Smooth muscle cell of the pulmonary artery (primary cell): ENCODE measurements at places on chromosomes 4 and X. TPM values are rescaled to one million over a fixed set of nuclear protein-coding genes. Genes with fewer than 3 reads are reported as not detected.

Gene CXCL5
- 0.59 and 1.7 TPM in 2 replicates for total RNA-seq

Gene F8A2
- total RNA-seq, result not detected in 2 replicates

Gene HTR2C
- total RNA-seq, result not detected in 2 replicates

Gene DIAPH2
- total RNA-seq, result 18.2 and 22.8 TPM in 2 replicates

Gene ACE2
- 0.20 and 0.23 TPM in 2 replicates for total RNA-seq

Gene PLS3
- total RNA-seq, result 344 and 345 TPM in 2 replicates

Gene DKK2
- 0.23 TPM in 1 of 2 replicates, not detected in the other for total RNA-seq

Gene TBX22
- total RNA-seq, result not detected in 2 replicates

Gene PPEF2
- total RNA-seq, result 0.03 TPM in 1 of 2 replicates, not detected in the other

Gene GUCY1A1
- 0.69 and 3.2 TPM in 2 replicates for total RNA-seq

Gene HHIP
- total RNA-seq, result 11.1 and 26.0 TPM in 2 replicates
